Muscle of back (tissue), 13 donors: ENCODE measurements at places on chromosomes 16 and 17.

DNA sequence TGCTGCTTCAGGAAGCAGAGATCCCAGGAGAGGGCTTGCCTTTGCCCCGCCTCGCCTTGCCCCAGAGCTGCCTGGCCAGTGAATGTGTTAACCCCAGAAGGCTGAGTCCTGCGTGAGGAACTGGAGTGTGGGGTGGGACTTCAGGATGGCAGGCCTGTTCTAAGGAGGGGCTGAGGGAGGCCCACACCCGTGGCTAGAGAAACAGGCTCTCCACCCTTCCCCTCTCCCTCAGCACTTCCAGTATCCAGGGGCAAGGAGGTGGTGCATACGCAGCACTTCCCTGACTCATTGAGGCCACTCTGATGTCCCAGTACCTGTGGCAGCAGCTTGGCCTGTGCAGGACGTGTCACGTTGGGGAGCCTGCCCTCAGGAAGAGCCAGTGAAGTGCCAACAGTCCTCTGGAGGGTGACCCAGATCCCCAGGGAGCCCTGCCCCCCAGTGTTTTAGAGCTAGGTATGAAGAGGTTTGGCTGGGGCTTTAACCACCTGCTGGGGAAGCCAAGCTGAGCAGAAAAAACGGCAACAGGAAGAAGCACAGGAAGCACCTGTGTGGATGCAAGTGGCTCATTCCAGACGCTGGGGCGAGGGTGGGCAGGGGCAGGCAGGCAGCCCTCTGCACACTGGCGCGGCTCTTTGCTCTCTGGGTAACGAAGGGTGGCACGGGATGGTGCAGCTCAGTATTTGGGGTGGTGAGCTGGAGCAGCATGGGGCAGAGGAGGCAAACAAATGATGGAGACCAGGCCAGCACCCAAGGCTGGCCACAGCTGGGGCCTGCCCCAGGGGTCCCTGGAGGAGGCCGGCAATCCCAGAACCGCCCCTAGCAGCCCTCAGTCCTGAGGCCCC is 14.7 kb upstream of the CTCF start:
- DNase-seq = no peak

GRCh38 chr17:77281904-77282367 is 141.2 kb downstream of the SEC14L1 start:
- DNase-seq = no peak

GRCh38 chr17:14552306-14552705 is 251.4 kb downstream of the HS3ST3B1 start:
- DNase-seq = no peak

DNA sequence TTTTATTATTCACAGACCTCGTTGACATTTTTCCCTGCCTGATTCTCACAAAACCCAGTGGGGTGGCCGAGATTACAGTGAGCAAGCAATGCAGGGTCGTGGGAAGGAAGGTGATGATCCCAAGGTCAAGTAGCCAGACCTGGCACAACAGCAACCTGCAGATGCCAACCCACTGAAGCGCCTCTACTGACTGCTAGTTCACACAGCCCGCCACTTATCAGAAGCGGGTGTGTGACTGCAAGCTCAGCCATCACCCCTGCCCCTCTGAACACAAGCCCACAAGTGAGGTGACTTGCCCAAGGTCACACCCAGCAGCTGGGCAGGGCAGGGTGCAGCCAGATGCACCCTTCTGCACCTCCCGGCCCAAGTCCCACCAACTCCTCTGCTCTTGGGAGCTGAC is 7.1 kb downstream of the TFAP4 start:
- DNase-seq = no peak

- no peak for DNase-seq
Observed at GRCh38 chr16:79053577-79053976, 547.0 kb downstream of the MAF start.

DNA sequence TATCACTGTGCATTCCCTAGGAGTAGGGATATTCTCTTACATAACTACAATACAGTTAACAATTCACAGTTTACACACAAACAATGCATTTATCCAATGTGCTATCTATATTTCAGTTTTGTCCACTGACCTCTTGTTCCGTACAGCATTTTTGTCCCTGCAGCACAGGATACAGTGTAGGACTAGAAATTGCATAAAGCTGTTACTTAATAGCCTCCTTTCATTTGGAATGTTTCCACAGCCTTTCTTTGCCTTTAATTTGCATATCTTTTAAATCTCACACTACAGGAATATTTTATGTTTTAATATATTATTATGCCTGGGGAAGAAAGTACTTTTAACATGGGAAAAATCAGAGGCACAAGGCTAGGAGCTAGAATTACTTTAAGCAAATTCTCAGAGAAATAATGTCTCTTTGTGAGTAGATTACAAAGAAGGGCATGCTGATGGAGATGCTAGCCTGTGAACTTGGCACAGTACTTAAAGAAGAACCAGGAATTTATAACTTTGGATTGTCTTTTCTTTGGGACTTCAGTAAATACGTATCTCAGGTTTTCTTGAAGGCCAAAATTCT is 144.3 kb downstream of the ITFG1 start:
- no peak for DNase-seq

DNA sequence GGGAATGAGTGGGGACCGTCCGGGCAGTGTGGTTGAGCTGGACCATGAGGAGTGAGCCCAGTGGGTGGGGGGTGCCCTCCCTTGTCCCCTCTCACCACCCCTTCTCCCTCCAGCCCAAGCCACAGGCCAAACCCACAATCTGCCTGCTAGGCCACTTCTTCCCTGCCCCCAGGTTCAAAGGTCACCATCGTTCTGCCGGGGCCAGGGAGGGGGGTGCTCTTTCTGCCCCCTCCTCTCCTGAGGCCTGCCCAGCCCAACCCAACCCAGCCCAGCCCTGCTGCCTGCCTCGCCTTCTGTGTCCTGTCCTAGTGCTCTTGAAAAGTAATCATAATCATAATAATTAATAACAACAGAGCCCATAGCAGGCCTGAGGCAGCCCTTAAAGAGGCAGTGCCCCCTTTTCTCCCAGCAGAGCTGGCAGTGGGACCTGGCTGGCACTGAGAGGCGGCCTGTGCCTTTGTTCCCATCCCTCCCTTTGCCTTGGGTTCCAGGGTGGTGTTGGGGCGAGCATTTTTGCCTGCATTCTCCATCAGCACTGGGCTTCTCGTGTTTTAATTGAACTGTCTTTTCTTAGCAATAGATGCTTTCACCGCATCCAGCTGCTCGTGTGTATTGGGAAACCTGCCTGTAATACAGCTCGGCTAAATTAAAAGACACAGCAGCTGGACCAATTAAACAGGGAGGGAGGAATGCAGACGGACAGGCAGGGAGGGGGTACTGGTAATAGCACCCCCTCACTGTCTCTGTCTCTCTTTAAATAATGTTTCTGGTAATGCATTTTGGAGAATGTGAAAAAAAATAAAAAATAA is 46.8 kb downstream of the SREBF1 start:
- DNase-seq = no peak

DNA sequence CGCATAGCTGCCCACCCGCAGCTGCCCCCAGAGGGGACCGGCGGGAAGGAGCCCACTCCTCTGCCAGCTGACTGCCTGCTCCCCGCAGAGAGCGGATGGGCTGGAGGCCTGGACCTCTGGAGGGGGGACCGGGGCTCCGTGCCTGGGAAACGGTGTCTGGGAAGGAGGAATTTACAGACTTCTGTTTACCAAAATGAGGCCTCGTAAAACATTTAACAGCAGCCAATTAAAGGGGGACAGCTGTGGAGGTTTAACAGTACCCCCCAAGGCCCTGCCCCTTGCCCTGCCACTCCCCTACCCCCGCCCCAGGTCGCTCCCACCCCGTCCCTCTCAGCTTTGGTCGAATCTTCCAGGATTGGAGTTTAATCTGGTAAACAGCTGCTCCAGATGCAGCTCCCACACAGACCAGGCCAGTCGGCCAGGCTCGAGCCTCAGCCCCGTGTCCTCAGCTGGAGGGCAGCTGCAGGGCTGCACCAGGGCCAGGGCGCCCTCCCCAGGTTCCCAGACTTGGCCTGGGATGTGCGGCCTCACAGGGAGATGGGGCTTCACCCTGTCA is 41.1 kb downstream of the BAHCC1 start:
- DNase-seq = no peak

DNA sequence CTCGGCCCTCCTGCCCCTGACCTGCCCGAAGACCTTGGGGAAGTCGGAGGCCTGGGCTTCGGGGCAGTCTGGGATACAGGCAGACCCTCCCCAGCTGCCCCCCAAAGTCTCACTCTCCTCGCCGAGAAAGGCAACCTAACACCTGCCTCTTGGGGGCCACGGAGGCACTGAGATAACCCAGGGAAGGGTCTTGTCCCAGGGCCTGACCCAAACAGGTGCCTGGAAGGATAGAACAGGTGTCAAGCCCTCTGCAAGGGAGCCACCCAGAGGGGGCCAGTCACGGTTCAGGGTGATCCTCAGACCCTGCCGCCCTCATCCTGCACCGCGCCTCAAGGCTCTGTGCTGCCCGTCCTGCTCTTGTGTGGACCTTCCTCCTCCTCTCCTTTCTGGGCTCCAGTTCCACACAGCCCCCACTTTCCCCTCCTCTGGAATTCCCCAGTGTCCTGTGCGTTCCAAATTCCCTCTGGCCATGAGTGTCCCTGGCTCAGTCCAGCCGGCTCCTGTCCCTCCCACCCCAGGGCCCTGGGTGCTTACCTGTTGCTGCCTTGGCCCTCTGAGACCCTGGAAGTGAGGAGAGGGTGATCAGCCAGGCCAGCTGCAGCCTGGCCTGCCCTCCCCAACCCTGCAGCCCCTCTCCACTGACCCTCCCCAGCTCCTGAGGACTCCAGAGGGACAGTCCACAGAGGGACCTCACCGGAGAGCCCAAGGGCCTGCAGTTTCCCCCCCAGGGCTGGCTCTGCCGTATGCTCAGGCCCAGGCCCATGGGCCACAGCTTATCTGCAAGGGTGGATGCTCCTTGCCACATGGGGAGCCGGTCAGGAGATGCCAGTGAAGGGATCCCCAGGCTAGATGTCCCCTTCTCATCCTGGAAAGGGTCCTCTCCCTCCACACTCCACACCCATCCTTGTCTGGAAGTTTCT is 3.8 kb downstream of the PRSS27 start:
- no peak for DNase-seq

GRCh38 chr17:39755554-39756379 is 18.0 kb downstream of the GRB7 start:
- DNase-seq = no peak

- no peak for DNase-seq
Observed at GRCh38 chr16:24198807-24199533, 57.2 kb upstream of the CACNG3 start.

- DNase-seq = no peak
Observed at GRCh38 chr16:72554935-72555334, 383.0 kb upstream of the PMFBP1 start.

DNA sequence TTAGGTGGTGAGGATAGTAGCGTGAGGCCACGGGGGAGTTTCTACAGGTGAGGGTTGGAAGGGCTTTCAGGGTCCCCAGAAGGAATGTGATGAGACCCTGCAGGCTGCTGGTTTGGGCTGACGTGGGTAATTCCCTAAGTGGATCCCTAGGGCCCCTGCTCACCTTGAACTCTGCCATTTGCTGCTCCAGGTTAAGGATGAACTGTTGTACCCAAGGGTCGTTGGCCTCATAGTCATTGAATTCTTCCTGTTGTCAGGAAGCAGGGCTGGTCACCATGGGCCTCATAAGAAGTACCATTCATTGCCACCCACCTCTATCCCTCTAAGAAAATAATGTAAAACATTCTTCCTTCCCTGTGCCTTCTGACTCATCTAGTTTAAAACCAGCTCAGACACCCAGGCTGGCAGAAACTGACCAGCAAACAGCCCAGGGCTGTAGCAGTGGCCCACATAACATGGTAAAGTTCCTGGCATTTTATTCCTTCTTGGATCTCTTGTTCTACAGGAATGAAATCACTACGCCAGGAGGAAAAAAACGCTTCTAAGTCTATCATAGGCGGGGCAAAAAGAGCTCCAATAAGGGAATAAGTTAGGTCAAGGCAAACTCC is 27.6 kb downstream of the FCSK start:
- no peak for DNase-seq

DNA sequence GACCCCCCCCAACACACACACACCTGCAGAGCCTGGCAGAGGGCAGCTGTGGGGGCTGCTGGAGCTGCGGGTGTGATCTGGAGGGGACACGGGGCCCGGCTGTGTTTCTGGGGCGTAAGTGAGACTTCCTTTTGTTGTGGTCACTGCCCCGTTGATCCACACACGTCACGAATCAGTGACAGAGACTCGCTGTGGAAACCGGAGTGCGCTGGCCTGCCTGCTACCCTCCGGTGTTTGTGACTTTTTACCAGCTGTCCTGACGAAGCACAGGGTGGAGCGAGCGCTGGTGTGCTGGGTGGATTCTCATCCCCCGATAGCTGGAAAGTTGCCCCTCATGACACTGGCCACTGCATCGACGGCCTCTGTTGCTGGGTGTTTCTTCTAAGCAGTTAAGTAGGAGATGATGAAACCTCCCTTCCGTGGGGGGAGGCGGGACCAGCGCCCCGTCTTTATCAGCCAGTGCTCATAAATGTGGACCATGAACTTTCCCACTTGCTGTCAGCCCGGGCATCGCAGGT is 2.3 kb downstream of the METRNL start:
- no peak for DNase-seq

DNA sequence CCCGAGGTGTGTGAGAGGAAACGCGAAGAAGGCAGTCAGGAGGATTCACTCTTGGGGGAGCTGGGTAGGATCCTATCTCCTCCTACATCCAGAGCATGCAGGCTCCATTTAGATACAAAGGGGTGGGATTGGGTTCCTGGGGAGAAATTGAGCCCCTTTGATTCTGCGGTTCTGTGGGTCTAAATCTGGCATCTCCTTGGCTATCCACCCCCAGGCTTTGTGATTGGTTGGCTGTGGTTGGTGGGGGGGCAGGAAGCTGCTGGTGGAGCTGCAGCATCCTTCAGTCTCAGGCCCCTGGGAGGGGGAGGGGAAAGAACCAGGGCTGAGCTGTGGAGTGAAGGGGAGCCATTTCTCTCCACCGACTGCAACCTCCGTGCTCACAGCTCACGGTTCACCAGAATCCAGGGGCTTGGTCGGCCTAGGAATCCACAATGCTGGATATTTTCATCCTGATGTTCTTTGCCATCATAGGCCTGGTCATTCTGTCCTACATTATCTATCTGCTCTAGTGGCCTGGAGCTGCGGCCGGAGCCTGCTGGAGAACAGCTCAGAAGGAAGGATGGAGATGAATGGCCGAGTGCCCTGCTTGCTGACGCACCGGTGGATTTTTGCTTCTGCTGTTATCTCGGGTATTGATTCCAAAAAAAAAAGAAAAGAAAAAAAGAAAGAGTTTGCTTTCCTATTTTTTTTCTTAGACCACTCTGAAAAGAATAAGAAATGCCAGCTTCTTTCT is at the start of gene LASP1NB:
TSS of gene LASP1NB (plus strand) at position 352 of the 733 bp plus-strand sequence.
- DNase-seq = peak; percentile 51

DNA sequence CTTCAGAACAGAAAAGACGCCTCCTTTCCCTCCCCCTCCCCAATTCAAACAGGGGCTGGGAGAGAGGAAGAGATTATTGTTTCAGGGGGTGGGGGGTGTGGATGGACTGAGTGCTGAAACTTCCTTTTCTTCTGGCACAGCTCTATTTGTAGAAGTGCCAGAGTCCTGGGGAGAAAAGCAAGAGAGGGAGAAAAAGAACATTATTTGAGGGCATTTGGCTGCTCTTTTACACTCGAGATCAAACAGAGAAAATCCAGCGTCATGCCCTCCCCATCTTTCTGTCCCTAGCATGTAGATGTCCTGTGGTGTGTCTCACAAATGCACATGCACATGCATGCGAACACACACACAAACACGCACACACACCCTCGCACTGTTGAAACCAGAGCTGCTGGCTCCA is 13.0 kb downstream of the ARL4D start:
- DNase-seq = no peak

GRCh38 chr16:54633943-54634362 is 296.7 kb upstream of the IRX5 start:
- DNase-seq = no peak
